ENCODE measurements at places on chromosomes 3 and 15.
A peak's percentile ranks its signal among the peaks of the same experiment; 100 is the strongest.

DNA sequence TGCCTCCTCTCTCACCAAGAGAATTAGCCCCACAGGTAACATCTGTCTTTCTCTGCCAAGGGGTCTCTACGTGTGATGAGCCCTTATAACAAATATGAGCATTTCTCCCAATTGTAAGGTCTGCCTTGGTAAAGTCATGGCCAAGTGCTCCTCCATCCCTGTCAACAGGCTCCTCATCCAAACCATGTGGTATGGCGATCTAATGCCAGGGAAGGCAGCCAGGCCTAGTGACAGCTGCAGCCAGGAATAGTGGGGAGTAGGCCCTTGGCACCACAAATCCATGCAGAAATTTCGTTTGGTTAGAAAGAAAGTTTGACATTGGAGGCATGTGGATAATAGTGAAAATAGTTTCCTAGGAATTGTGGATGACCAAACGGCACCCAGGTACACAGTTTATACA, 4.7 kb upstream of the LRTM1 start:
- no peak for ATAC-seq

- ATAC-seq, result no peak
Measured at GRCh38 chr3:136276049-136276755, 26.1 kb downstream of the PCCB start.

GRCh38 chr15:74482661-74483060, 21.7 kb upstream of the UBL7 start:
- ATAC-seq, result no peak

GRCh38 chr3:127488740-127489139, 101.8 kb downstream of the TPRA1 start:
- no peak for ATAC-seq

GRCh38 chr15:69275074-69275670, 23.5 kb upstream of the PAQR5 start:
- no peak for ATAC-seq

DNA sequence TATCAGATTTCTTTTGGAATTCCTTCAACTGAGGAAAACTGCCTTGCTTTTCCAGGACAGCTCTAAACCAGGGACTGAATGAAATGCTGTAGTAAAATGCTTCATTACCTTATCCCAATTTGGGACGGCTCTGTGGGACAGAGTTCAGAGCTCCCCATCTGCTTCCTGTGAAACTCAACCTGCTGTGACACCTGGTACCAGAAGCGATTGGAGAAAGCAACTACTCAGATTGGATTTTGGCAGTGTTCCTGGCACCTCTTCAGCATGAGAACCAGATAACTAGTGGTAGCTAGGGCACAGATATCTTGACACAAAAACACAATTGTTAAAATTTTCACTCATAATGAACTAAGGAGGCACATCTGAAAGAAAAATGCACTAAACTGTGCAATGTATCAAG, 539.1 kb downstream of the SI start:
- no peak for ATAC-seq

GRCh38 chr3:176987901-176988650, 209.2 kb downstream of the TBL1XR1 start:
- ATAC-seq, result no peak

- ATAC-seq, result no peak
Measured at GRCh38 chr3:120560304-120561250, 35.6 kb upstream of the NDUFB4 start.

DNA sequence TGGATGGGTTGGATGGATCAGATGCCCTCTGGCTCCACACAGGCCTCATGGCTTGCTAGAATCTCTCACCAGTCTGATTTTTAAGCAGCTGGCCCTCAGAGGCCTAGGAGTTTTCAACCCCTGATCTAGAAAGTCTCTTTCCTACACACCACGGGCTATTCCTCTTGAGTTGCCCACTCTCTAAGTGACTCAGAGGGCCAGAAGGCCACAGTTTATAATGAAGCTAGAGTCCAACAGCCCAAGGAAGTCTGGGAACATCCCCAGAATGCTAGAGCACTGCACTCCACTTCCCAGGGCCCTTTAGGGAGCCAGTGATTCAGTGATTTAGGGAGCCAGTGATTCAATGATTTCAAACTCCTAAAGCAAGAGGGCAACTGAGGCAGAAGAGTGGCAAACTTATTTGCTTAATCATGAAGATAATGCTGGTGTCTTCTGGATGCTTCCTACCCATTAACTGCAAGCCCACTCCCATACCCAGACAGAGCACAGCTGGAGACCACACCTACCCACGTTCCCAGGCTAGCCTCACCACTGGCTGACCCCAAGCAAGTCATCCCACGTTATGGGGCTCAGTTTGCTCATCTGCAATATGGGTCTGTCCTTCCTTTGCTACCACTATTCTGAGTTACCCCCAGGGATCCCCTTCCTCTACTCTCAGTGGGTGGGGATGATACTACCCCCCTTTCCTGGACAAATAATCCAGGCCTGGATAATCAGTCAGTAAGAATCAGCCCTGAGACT, 36.7 kb downstream of the ABTB1 start:
- no peak for ATAC-seq

- no peak for ATAC-seq
Measured at GRCh38 chr3:127261925-127262324, 25.9 kb downstream of the PRR20G start.

DNA sequence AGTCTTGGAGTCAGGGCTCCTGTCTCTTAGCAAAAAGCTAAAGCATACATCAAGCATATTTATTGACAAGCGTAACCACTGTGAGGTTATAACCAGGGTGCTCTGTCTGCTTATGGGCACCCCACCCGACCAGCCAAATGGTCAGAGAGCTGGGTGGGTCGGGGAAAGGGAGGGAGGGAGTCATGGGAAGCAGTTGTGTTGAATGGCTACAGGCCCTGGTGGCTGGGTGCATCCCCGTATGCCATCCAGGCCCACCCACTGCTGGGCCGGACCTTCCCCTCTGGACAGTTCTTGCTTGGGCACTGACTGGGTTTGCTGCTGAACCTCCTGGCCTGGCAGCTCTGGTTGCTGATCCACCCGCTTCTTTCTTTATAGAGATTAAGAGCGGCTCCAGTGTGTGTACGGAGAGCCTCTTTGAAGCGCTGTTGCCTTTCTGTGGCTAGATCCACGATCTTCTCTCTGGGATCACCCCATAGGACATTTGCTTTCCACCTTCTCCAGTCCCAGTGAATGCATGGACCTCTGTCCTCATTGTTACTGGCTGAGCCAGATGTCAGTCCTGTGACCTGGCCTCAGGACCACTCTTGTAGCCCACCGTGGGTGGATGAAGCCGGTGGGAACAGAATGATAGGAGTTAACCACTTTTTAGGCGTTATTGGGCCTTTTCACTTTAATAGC, 59.6 kb downstream of the SMAD3 start:
- no peak for ATAC-seq

- ATAC-seq, result no peak
Measured at GRCh38 chr15:98567951-98568350, 80.4 kb upstream of the IGF1R start.

DNA sequence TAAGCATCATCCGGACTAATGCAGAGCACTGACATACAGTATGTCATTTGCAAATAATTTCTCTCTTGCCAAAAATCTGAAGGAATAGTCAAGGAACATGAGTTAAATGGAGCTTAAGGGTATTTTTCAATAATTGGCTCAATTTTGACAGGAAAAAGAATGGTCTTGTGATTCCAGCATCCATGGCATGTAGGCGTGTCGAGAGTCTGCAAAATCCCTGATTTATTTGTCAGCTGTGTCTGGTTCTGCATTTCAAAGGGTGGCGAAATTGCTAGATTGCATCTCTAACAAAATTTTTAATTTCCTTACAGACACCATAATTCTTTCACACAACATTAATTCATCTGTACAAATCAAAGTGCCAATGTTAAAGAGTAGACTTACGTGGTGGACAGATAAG, 65.4 kb upstream of the TBC1D23 start:
- ATAC-seq, result no peak

DNA sequence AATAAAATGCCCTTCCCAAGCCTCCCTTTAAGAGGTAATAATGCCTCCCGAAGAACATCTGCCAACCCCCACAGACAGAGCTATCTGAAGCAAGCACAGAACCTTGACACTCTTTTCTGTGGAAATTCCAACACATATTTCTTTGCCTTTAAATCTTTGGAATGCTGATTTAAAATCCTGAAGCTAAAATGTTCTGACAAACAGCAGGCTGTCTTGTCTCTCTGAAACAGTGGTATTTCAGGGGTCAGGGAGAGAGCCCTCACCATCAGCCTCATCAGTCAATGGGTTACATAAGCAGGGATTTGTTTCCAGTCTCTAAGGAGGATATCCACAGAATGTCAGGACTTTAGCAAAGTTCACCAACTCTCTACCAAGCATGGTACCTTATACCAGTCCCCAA, 27.8 kb upstream of the ARHGEF3 start:
- no peak for ATAC-seq

GRCh38 chr15:92597548-92597947, 58.0 kb downstream of the FAM174B start:
- no peak for ATAC-seq

GRCh38 chr15:58064980-58065444, 499 bp downstream of the ALDH1A2 start:
- ATAC-seq, result no peak

DNA sequence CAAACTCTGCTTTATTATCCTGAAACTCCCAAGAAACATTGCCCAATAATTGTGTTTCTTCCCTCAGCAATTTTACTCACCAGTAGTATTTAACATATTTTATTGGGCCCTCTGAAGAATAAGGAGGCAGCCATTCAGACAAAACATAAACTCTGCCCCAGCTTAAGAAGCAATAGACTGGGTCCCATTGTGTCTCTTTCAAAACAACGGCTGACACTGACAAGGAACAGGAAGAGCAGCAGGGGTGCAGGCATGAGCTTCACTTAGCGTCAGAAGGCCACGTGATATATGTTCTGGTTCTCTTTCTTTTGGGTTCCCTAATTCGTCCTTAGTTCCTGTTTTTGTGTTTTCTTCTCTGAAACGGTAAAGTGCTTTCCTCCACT, 242.3 kb downstream of the FHIT start:
- peak; percentile 83 for ATAC-seq

GRCh38 chr3:190384309-190384756, 3.6 kb upstream of the CLDN16 start:
- peak; percentile 62 for ATAC-seq

DNA sequence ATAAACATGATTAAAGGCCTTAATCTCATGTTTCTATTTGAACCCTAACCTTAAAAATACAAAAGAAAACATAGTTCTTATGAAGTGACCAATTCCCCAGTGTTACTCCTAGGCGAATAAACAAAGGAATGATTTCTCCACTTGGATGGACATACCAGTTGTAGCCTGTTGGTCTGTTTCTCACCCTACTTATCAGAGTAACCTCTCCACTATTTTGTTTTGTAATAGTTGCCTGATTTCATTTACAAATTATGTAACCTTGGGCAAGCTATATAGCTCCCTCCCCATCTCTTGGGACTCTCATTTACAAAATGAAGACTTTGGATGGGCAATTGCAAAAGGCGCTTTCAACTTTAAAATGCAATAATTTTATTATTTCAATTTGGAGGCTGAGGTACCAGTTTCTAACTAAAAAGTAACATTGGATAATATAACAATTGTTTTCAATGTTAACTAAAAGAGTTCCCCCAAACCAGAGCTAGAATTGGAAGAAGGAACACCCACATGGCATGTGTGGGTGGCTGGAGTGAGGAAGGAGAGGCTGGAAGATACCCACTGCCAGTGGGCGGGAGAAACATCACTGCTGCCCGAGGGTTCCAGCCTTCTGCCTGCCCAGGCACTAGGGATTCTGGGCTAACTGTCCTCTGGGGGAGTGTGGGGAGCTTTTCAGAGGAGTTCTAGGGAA, 74.2 kb downstream of the RFTN1 start:
- ATAC-seq, result no peak

GRCh38 chr3:152447511-152447910, 178.8 kb downstream of the MBNL1 start:
- no peak for ATAC-seq

DNA sequence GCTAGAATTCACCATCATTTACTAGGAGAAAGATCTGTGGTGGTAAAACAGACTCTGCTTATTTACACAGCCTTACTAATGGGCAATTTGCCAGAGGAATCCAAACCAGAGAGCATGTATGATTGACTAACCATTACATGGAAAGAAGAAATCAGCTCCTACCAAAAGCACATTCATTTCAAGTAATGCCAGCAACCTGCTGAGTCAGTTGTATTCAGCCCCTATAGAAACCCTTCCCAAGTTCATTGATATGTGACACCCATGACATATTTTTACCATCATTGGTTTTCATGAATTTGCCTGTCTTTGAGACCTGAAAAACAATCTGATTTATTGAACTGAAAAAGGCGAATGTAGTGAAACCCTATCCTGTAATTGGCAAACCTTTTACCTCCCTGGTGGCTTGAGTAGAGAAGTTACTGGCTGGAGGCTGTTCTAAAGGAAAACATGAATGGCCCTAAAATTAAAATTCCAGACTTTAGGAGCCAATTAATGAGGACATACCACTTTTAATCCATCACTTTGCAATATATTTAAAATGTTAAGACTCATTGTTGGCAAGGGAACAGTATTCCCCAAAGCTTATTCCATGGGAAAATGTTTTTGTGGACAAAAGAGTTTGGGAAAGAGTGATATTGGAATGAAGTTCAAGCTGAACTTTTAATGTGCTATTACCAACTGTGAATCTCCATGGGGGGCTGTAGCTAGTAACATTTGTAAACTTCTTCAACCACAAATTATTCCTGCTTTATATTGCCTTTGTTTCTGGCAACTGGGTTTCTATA, 542.9 kb downstream of the FHIT start:
- no peak for ATAC-seq

GRCh38 chr3:131174752-131175151, 148.1 kb downstream of the NEK11 start:
- peak; percentile 78 for ATAC-seq

DNA sequence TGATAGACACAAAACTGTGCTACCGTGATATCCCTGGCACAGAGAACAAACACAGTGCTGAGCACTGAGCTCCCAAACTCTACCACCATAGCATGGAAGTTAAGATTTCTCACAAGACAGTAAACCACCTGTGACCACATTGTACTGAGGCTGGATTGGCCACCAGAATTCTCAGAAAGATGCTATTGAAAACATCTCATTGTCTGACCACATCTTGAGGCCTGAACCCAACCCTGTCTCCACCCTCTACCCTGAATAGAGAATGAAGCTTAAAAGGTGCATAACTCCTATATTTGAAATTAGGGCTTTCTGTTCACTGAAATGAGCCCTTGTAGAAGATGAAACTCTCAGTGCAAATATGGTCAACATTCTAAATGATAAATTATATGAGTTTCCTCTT, 281.3 kb upstream of the NPAP1 start:
- no peak for ATAC-seq

GRCh38 chr3:124632566-124633140, 97.6 kb upstream of the UMPS start:
- ATAC-seq, result no peak

DNA sequence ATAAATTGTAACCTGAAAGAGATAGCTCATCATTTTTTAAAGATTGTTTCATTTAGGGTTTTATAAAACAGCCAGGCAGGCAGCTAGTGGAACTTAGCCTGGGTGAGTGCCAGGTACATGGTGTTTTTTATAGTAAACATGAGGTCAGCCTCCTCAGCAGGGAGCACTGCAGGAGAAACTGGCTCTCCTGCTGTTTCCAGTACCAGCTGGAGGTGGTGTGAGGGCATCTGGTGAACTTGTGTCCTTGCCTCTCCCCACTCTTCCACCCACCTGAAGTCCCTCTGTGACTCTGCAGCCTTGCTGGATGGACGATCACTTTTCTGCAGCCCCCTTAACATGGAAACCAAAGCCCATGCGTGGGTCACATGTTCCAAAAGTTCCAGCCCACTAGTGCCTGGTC, 128.4 kb downstream of the FAM174B start:
- no peak for ATAC-seq

Data from stimulated activated memory B cell treated with anti-CD40 and anti-IgM and Interleukin-4, amounts not matched to agents 10 μg/mL and 1 μg/mL and 100 μg/mL, for 72 hours (primary cell).